Naive B cell (primary cell): ENCODE measurements at places on chromosomes 3 and 15. TPM values are rescaled to one million over a fixed set of nuclear protein-coding genes. Genes with fewer than 3 reads are reported as not detected.

The RPL14 gene
- 1,400 TPM for polyA plus RNA-seq

The DPPA4 gene
- 3.8 TPM for polyA plus RNA-seq

The MAGI1 gene
- polyA plus RNA-seq = not detected

The EFHB gene
- 2.1 TPM for polyA plus RNA-seq

The ATP13A5 gene
- not detected for polyA plus RNA-seq

The LRTM1 gene
- not detected for polyA plus RNA-seq

The TTC21A gene
- 3.8 TPM for polyA plus RNA-seq
